Activated CD4-positive, alpha-beta T cell treated with anti-CD3 and anti-CD28 coated beads, Interleukin-2, amount 50 U/mL, for 24 hours (primary cell): ENCODE measurements at places on chromosomes 5 and 9.

GRCh38 chr5:140168371-140168770 lies 6.6 kb upstream of the CYSTM1 start:
- no peak for DNase-seq

DNA sequence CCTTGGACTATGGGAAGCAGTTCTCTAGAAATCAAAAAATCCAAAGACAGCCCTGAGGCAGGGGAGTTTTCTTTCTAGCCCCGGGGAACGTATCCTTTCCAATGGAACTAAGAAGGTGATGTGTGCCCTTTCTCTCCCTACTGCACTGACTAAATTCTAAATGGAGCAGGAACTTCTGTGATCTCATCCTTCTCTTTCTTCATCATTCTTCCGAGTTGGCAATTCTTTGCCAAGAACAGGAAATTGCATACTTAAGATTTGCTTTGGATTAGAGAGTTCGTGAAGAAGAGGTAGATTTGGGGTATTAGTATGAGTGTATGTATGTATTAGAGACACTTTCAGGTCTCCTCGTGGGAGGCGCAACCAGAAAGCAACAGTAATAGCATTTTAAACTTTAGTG lies 178.0 kb upstream of the PIK3R1 start:
- no peak for DNase-seq

- no peak for DNase-seq
Observed at GRCh38 chr9:125521462-125522327, 185.3 kb downstream of the MAPKAP1 start.

GRCh38 chr5:169785771-169786618 lies 148.9 kb downstream of the DOCK2 start:
- DNase-seq = no peak

DNA sequence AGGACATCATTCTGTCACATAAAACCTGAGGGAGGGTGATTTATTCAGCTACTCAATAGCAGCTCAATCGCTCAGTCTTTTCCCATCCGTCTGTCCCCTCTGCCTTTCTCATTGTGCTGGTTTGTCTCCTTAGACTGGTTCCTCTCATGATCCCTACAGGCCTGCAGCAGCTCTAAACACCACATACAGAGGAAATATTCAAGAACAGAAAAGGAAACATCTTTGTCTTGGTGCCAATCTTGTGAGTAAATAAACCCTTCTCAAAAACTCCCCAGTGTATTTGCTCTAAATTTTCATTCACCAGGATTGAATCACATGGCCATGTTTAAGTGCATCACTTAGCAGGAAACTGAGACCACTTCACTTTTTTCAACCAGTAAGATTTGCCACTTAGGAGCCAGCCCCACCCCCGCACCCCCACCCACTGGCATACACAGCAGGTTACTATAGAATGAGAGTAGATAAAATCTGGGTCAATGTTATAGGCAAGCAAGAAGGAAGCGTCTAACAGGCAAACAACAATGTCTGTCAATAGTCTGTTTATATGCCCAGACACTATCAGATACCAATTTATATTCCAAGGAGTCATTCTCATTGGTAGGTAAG lies 895.5 kb upstream of the DMAC1 start:
- no peak for DNase-seq

- no peak for DNase-seq
Observed at GRCh38 chr5:73434461-73434860, 14.1 kb downstream of the FOXD1 start.

DNA sequence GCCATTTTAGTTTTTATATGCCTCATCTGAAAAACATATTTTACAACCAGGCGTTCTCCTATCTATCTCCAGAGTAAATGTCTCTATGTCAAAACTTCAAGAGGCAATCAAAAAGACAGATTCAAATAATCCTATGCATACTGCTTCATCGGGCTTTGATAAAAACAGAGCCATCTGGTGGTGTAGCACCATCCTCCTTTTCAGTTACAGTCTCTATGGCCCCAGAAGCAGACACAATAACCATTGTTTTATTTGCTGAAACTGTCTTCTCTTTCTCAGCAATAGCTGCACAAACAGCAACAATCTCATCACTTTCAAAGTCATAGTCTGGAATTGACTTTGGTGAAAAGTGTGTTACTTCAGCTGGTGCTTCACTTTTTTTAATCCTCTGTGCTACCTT lies 36.3 kb downstream of the PTGER4 start:
- no peak for DNase-seq

GRCh38 chr5:154197801-154198491 lies 7.4 kb downstream of the GALNT10 start:
- DNase-seq = peak; percentile 28

DNA sequence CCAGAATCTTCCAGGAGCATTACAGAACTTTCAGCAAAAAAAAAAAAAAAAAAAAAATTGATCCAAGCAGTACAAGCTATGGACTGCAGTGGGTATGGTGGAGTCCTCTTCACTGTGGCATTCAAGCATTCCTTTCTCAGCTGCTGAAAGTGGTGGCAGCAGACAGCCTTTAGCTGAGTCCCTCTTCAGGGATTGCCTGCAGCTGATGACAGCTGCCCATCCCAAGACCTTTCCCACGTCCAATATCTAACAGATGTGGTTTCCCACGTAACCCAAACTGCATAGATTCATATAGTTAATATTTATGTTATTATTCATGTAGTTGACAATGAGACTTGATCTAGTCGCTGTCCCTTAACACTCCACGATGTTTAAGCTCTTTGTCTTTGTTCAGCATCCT lies 475.9 kb downstream of the TLE1 start:
- no peak for DNase-seq

DNA sequence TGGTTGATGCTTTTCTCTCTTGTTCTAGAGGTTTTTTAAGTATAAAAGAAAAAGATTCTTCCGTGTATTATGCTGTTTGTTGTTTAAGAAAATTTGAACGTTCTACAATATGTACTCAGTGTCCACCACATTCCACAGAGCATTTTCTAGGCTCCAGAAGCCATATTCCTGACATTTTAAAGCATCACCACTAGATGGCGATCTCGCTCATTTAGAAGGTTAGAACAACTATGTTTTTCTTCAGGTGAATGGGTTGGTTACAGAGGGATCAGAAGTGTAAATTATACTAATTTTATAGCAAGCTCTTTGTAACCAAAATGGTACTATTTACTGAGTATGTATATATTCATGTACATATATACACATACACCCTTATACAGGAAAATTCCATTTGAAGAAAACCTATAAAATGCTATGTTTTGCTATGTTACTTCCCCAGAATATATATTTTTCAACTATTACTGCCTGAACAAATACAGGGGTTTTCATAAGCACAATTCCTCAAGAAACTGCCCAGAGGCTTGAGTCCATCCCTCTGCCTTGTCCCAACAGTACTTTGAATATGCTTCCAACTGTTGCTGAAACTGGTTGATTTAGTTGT lies 284.3 kb downstream of the CCDC171 start:
- DNase-seq = peak; percentile 11

DNA sequence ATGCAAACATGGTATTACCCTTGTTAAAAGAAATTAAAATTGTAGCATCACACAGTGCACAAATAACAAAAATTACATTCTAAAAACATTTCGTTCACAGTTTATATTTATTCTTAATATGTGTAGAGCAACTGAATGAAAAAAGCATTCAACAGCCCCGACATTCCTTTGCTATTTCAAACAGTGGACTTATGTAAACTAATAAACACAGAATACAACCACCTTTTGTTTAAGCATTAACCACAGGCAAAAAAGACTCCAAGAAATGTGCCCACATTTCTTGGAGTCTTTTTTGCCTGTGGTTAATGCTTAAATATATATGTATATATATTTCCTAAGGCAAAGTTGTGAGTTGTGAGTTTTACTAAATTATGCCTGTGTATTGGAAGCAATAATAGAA lies 532.5 kb upstream of the DAP start:
- no peak for DNase-seq

GRCh38 chr9:82621447-82621846 lies 441.5 kb downstream of the RASEF start:
- no peak for DNase-seq

- DNase-seq = no peak
Observed at GRCh38 chr5:96752341-96753016, 55.3 kb downstream of the ERAP1 start.

DNA sequence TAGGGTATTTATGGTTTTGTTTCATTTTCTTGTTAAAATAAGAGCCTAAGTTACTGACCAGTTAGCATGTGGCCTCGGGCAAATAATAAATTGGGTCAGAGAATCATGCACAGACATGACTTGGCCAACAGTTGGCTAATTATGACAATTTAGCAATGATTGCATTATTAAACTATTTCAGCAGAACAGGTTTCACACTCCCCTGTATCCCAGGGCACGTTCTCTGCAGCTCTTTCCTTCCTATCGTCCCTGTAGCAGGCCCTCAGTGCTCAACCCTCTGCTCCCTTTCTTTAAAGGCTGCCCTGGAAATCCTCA lies 167.9 kb downstream of the TSSK1B start:
- DNase-seq = no peak

DNA sequence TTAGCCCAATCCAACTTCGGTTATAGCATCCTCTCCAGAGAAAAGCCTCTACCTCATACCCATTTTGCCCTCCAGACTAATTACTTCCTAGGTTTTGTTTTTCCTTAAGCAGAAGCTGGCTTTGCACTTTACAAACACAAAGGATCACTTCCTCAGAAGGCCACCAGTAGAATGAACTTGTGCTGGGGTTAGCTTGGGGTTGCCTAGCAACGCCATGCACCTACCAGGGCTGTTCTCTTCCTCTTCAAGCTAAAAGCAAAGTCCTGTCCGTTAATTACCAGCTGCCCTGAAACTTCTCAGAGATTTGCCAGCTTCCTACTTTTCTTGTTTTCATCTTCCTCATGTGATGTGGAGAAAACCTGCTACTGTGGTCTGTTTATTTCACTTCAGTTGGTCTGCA lies 132.0 kb upstream of the WWC1 start:
- no peak for DNase-seq

DNA sequence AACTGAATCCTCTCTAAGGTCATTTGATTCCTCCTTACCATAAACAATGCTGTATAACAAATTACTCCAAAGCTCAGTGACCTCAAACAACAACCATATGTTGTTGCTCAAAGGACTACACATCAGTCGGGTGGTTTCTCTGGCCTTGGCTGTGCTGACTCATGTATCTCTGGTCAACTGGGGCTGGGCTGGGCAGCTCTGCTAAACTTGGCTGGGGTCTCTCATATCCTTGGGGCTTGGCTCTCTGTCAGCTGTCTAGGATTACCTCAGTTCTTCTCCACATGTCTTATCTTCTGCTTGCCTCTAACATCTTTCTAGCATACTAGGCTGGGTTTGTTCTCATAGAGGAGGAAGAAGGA lies 86.4 kb downstream of the GALNT10 start:
- no peak for DNase-seq

- DNase-seq = no peak
Observed at GRCh38 chr9:91182429-91183225, 179.1 kb downstream of the AUH start.

GRCh38 chr9:84139296-84140070 lies 158.9 kb downstream of the RMI1 start:
- no peak for DNase-seq

- no peak for DNase-seq
Observed at GRCh38 chr5:180643191-180643851, 6.1 kb downstream of the FLT4 start.

- DNase-seq = no peak
Observed at GRCh38 chr5:175317872-175318271, 126.1 kb downstream of the DRD1 start.

GRCh38 chr5:177097016-177097985 lies 10.6 kb downstream of the FGFR4 start:
- DNase-seq = no peak

DNA sequence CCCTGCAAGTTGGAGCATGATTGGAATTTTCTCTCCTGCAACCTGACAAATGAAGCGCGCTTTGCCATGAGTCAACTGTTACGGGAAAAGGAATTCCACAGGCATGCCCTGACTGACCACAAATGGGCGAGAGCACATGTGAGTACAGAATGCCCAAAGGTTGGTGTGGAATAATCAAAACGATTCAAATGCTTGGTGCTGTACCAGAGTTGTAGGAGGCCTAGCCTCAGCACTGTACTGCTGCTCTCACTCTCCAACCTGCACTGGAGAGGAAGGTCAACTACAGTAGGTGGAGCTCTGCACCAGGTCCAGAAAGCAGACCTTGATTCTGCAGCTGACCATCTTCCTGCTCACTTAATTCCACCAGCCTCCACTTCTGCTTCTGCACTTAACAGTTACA lies 406.9 kb upstream of the ACTBL2 start:
- DNase-seq = no peak

DNA sequence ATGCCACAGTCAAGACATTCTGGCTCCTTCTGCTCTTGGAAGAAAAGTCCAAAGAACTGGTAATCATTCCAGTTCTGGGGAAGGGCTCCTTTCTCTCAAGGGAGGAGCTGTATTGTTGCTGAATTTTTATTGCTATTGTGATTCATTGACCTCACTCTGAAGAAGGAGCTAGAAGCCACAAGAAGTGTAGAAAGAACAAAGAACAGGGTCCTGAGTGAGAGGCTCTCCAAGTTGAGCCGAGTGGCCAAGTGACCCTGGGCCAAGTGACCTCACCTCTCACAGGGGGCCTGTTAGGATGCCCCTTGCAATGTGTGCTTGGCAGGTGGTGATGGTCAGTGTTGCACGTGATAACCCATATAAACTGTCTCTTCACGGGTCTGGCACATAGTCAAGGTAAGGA lies 173.3 kb downstream of the FGF18 start:
- no peak for DNase-seq

GRCh38 chr9:122075135-122076030 lies 17.7 kb downstream of the TTLL11 start:
- no peak for DNase-seq

DNA sequence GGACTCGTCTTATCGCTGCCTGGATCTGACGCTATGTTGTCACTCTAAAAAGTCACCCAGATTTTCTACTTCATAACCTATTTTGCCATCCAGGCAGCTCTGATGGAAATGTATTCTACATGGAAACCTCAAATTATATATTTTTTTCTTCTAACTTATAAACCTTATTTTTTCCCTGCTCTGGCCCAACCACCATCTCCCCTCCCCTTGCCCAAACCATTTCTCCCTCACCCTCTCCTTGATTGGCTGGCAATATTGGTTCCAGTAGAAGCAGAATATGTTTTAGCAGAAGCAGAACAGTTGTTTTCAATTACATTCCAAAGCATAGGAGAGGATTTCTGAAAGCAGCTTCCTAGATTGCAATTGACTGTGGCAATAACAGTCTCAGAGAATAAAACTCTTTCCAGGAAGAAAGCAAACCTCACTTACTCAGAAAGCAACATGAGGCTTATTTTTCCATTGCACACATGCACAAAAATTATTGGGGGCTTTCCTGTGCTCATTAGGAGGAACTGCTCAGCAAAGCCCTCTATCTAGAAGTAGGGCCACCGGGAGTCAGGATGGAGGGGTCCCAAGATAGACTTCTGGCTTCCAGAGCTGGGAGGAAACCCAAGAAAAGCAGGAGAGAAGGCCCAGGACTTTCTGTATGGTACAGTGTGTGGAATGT lies 191.8 kb downstream of the ESM1 start:
- no peak for DNase-seq
